ENCODE measurements at places on chromosomes 4 and X.

DNA sequence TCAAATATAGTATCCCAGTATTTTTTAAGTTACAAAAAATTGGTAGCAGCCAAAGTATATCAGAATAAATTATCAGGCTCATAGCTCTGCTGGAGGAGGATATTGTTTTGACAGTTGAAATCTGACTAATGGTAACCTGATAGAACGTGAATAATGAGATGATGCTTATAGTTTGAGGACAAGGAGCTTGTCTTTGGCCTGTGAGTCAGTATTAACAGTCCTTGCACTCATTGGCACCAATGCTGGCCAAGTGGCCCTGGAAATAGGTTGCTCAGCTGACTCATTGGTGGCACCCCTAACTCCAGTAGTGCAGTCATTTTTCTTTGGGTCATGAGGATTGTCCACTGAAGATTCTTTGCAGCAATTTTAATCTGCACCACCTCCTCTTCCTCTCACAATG, 203.3 kb upstream of the JADE1 start:
- DNase-seq, result no peak

DNA sequence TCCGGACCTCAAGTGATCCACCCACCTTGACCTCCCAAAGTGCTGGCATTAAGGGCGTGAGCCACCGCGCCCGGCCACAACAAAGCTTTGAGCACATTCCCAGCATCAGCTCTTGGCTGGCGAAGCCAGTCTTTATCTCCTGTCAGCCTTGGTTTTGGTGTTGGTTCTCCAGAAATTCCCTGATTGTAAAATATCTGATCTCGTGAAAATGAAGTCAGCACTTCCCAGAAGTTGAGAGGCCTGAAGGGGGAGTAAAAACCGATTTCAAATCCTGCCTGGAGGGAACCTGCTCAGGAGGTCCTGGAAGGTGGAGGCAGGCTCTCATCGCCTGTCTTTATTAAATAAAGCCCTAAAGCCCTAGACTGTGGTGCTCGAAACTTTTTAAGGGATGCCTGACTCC, 33.6 kb downstream of the PTTG2 start:
- DNase-seq, result no peak

GRCh38 chr4:175776217-175776616, 35.8 kb downstream of the GPM6A start:
- no peak for DNase-seq

DNA sequence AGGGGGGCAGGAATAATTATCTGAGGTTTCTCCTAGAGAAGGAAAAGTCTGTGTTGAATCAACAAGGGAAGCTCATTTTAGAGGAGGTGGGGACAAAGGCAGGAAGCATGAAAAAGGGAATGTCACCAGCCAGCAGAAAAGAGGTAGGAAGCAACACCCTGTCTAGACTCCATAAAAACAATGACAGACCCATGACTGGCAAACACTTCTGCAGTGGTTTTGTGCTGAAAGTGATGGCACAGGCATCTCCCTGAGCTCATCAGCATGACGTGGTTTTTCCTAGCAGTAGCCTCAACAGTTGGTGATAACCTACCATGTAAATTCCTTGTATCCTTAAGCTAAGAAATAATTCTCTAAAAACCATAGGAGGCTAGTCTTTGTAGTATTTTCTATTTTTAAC, 110.7 kb upstream of the GALNT7 start:
- DNase-seq, result no peak

GRCh38 chr4:113979905-113980615, 613 bp upstream of the ARSJ start:
- DNase-seq, result no peak

DNA sequence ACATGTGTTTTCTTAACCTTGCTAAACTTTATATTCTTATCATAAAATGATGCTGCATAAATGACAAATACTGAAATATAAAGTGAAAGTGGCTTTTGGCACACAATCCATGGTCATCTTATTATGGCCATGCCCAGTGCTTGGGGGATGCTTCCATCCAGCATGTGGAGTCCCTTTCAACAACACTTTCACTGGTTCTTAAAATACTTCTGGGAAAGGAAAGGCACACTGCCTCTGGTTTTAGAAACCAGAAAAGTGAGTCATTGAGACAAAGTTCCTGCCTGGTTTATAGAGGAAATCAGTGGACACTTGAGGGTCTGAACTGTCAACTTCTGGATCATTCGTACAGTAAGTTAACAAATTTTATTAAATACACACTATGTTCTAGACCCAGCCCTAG, 248.0 kb upstream of the ADAMTS3 start:
- DNase-seq, result peak; percentile 1

DNA sequence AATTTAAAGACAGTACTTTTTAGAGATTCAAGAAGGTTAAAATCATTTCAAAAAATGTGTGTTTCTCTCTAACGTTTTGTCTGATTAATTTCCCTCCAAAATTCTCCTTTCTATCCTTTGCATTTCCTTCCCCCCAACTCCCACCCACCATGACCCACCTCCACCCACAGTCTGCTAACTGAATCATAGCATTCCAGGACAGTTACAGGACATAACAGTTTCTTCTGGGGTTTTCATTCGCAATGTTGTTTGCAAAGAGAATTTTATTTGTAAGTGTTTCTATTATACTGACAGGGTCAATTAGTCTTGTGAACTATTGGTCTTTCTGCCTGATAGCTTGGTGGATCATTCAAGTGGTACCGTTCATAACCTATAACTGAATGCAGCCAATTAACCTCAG, 53.7 kb downstream of the ANAPC10 start:
- no peak for DNase-seq

GRCh38 chrX:109936114-109936513, 66.8 kb upstream of the TMEM164 start:
- DNase-seq, result no peak

- DNase-seq, result no peak
Measured at GRCh38 chr4:104365618-104366017, 129.1 kb downstream of the CXXC4 start.

DNA sequence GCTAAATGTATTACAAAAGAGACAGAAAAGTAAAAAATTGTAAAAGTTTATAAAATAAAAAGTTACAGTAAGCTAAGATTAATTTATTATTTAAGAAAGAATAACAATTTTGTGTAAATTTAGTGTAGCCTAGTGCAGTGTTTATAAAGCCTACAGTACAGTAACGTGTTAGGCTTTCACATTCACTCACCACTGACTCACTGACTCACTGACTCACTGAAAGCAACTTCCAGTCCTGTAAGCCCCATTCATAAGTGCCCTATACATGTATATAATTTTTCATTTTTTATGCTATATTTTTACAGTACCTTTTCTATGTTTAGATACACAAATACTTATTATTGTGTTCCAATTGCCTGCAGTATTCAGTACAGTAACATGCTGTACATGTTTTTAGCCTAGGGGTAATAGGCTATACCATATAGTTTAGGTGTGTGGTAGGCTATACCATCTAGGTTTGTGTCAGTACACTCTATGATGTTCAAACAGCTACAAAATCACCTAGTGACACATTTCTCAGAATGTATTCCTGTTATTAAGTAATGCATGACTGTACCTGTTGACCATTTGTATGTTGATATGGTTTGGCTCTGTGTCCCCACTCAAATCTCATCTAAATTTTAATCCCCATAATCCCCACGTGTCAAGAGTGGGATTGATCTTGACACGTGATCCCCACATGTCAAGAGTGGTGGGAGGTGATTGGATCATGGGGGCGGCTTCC, 57.9 kb downstream of the CFAP299 start:
- DNase-seq, result peak; percentile 45

DNA sequence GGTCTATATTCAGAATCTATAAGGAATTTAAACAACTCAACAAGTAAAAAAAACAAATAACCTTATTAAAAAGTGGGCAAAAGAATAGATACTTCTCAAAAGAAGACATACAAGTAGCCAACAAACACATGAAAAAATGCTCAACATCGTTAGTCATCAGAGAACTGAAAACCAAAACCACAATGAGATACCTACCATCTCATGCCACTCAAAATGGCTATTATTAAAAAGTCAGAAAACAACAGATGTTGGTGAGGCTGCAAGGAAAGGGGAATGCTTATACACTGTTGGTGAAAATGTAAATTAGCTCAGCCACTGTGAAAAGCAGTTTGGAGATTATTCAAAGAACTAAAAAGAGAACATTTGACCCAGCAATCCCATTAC, 201.6 kb downstream of the QDPR start:
- peak; percentile 5 for DNase-seq

- DNase-seq, result no peak
Measured at GRCh38 chr4:15438939-15439524, 11.2 kb downstream of the C1QTNF7 start.

DNA sequence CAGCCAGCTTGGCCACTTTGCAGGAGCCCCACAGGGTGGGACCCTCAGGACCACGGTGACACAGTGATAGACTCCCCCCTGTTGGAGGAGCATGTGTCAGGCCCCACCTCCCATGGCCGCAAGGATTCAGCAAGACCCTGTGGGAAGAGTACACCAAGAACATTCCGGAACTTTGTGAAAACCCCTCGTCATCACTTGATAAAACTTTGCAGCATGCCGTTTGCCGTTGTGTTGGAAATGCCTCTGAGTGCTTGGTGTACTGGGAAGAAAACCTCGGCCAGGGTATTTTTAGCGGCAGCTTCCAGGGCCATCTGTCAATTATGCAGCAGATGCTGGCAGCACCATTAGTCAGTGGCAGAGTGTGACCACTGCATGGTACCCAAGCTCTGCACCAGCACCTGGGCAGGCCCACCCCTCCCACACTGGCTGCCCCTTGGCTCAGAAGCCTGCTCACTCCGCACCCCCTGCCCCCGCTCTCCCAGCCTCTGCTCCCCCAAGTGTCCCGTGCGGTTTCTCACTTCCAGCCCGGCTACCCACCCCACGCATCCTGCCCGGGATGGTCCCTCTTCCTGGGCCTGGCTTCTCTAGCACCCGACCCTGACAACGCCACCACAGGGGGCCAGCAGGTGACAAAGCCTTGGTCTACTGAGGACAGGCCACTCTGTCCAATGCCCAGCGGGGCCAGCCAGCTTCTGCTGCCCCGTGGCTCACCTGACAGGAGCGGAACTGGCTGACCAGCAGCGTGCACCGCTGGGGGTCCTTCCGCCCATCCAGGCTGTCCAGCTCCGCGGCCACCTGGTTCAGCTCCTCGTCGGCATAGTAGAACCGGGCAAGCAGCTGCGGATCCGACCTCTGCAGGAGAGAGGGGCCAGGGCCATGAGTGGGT, 65.0 kb downstream of the ZFYVE28 start:
- DNase-seq, result no peak

DNA sequence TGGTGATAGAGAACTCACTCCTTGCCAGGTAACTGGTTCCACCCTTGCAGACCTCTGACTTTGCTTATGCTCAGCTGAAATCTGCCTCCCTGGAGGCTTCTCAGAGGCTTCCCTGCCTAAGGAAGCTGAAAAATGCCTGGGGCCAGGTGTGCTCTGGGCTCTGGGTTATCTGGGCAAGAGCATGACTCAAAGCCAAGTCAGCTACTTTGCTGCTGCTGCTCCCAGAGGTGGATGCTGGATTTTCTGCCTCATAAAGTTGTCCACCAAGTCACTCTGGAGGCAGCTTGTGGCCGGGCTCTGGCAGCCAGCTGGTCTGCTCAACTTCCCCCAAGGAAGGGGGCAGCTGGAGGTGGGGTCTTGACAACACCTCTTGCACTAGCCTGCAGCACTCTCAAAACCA, 132.7 kb downstream of the PJA1 start:
- DNase-seq, result no peak

DNA sequence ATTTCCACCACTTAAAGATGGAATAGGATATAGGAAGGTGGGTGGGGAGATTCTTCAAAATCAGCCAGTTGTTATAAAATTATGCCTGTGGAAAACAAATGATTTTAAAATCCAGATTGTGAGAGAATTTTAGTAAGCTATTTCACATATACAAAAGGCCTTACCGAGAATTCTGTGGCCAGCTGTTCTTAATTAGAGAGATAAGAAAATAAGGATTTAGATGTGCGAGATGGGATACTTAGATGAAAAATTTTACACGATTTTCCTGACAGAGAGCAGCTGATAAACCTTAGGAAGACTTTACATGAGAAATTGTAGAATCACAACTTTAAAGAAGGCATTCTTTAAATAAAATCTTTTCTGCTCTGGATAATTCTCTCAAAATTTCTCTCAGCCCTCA, 94.5 kb upstream of the IQCM start:
- DNase-seq, result no peak

- no peak for DNase-seq
Measured at GRCh38 chr4:182801636-182802035, 115.5 kb downstream of the DCTD start.

GRCh38 chrX:13081395-13082205, 37.2 kb upstream of the FAM9C start:
- DNase-seq, result no peak

GRCh38 chr4:100287534-100287933, 97.3 kb upstream of the DDIT4L start:
- DNase-seq, result no peak

DNA sequence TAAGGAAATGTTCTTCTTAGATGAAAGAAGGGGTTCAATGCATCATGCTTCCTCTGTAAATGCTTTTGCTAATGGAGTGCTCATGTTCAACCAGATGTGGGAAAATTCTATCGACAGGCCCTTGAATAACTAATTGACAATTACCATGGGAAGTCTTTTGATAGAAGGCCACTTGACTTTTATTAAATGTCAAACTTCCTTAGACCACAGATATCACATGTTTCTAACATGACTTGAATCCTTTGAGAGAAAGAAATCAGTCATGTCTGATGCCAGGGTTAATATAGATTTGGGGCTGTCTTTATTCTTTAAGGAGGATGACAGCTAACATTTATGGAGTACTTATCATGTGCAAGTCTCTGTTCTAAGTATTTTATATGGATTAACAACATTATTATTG, 280.1 kb downstream of the DCHS2 start:
- DNase-seq, result no peak

DNA sequence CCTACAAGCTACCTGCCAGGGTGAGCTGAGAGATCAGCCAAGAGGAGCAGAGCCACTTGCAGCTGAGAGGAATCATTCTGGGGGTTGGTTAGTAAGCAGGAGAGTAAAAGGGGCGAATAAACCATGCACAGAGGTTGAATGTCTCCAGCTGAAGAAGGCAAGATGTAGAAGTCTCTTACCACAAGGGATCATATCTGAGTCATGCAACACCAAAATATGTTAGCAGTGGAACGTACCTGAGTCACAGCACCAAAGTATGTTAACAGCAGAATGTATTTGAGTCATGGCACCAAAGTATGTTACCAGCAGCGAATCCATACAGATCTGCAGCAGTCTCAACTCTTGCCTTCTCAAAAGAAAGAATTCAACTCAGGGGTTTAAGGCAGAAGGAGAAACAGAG, 29.9 kb downstream of the C4orf51 start:
- DNase-seq, result peak; percentile 86

All from AG04449 (cell line).